CD8-positive, alpha-beta memory T cell (primary cell): ENCODE measurements at places on chromosomes 1 and 21. TPM values are rescaled to one million over a fixed set of nuclear protein-coding genes. Genes with fewer than 3 reads are reported as not detected.

VSIG8 gene
- not detected for total RNA-seq

CACNA1S gene
- not detected for total RNA-seq

PCP4 gene
- not detected for total RNA-seq

CD160 gene
- 22.3 TPM for total RNA-seq

SERBP1 gene
- 549 TPM for total RNA-seq

C1orf185 gene
- total RNA-seq: not detected

KRTAP26-1 gene
- total RNA-seq: not detected

PRDM16 gene
- total RNA-seq: not detected

ST6GALNAC3 gene
- total RNA-seq: 0.33 TPM

SPTA1 gene
- not detected for total RNA-seq

FCRL4 gene
- total RNA-seq: not detected

IRF6 gene
- total RNA-seq: 1.2 TPM

LRRC53 gene
- total RNA-seq: not detected

PPP1R15B gene
- 80.4 TPM for total RNA-seq

ADAMTS5 gene
- total RNA-seq: not detected
